ENCODE measurements at places on chromosomes 6 and 20.

GRCh38 chr6:10831609-10832008 is 6.7 kb downstream of the MAK start:
- DNase-seq = no peak

DNA sequence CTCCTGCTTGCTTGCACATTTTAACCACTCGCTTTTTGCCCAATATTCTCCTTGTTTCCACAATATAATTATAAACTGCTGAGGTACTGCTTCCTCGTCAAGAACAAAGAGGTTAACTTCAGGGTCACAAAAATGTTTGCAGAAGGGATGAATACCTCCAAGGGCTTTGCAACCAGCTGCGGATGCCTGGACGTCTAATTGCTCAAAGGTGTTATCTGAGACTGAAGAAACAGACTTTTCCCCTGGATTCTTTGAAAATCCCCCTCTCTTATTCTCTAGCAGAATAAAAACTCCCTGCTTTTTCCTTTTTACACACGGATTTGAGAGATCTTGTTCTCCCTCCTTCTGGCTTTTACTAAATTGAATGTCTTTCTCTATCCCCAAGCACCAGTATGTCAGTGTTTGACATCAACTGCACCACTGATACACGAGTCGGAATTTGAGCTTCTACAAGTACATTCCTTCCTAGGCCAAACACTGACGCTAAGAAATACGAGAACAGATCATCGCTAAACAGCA is 336 bp upstream of the SMPDL3A start:
- DNase-seq = no peak

DNA sequence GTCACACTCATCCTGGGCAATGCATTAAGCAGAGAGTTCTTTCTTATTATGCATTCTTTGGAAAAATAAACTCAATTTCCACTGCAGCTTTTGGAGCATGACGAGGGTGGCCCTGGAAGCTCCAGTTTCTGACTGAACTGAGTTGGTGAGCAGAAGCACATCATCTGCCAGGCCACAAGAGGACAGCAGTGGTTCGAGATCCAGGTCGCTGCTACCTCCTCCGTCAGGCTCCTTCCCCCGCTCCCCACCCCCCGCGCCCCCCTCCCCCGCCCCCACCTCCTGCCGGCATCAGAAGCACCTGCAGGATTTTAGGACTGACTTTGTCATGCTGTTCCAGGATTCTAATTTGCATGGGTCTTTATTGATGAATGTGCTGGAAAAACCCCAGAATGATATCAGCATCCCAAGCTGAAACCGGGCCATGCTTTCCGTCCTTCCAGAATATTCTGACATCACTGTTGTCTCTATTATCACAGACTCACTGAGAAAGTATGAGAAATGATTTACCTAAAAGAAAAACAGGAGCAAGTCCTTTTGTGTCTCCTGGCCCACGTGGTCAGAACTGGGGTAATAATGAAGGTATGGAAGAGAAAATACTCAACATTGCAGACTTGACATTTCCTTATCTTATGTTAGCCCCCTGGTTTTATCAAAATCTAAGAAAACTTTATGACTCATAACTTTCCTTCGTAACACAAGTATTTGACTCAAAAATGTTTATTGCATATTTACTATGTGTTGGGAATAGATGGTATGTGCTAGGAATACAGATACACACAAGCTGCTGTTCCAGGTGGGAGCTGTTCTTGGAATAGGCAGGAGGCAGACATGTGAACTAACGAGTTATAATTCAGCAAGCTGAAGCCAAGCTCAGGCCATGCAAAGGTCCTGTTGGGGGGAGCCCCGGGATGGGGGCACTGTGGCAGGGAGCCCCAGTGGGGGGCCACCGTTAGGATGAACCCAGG is 220.2 kb upstream of the EXOC2 start:
- peak; percentile 15 for DNase-seq

- DNase-seq = no peak
These were observed 146.6 kb downstream of the RNASET2 start for GRCh38 chr6:166809721-166810120.

- DNase-seq = no peak
These were observed 88.7 kb downstream of the SLC23A2 start for GRCh38 chr20:4912380-4913142.

DNA sequence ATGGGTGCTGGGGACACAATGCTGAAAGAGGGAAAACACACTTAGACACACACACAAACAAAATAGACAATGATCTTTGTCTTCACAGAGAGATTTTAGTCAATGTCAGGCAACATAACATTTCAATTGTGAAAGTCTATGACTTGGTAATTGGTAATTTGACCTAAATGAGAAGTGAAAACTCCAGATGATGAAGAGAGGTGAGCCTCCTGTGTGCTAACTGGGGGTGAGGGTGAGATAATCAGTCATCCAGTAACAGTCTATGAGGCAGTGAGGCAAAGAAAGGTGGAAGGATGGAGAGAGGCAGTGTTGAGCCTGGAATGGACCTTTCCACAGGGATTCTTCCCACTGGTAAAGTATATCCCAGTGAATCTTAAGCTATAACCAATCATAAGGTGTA is 744.2 kb downstream of the MAFB start:
- DNase-seq = no peak

DNA sequence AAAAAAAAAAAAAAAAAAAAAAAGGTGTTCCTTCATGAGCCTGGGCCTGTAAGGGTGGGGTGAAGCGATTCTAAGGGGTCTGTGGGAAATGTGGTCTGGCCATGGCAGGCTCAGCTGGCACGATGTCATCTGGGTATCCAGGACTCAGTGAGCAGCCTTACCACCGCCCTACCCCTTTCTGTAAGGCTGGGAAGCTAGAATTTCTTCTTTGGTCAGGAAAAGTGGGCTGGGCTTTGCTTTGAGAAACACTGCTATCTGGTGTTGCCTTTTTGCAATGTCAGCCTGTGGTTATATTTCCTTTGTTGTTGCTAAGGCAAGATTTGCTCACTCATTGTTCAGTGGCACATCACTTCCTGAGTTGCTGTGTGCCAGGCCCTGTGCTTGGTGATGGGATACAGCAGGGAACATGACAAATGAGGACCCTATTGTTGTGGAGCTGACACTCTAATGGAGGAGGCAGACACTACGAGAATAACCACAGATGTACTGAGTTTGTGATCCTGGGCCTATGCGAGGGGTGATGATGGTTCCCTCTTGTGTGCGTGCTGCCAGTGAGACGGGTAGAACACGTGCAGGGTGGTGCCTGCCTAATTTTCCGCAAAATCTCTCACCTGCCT is 45.9 kb upstream of the ZNFX1 start:
- DNase-seq = peak; percentile 88

- no peak for DNase-seq
These were observed 103.0 kb upstream of the MOCS1 start for GRCh38 chr6:40037271-40037670.

DNA sequence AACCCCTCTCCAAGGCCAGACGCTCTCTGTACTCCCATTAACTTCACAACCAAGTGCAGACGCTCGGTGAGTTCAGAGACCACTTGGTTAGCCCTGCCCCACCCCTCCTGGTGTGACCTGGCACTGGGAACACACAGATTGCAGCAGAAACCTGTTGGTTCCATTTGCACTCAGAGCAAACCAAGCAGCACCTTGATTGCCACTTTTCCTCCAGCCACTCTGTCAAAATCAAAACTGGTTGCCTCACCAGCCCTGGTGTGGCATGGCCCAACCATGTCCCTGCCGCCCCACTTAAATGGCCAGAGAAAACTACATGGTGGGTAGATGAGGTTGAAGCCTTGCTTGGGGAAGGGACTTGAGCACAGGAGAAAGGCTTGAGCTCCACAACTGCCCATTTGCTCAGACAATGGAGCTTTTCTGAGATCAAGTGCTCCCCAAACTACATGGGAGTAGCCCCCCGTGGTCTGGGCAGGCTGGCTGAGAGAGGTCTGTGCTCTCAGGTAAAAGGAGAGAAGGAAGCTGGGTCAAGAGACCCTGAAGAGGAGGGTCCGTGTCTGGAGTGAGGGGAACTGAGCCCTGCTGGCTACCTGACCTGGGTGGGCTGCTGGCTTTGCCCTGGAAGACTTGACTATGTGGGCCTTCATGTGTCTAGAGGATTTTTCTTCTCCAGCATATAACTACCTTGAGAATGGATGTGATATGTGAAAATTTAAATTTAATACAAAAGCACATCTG is 43.4 kb downstream of the PLCG1 start:
- DNase-seq = no peak

GRCh38 chr6:107539849-107540464 is 50.0 kb downstream of the SOBP start:
- DNase-seq = no peak

DNA sequence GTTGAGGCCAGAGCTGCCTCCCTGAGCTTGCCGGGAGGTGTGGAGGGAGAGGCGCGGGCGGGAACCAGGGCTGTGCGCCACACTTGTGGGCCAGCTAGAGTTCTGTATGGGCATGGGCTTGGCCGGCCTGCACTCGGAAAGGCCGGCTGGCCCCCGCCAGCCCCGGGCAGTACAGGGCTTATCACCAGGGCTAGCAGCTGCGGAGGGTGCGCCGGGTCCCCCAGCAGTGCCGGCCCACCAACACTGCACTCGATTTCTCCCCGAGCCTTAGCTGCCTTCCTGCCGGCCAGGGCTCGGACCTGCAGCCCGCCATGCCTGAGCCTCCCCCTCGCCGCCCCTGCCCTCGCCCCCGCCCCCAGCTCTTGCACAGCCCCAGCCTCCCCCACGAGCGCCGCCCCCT is 472.7 kb downstream of the TFAP2A start:
- DNase-seq = no peak

DNA sequence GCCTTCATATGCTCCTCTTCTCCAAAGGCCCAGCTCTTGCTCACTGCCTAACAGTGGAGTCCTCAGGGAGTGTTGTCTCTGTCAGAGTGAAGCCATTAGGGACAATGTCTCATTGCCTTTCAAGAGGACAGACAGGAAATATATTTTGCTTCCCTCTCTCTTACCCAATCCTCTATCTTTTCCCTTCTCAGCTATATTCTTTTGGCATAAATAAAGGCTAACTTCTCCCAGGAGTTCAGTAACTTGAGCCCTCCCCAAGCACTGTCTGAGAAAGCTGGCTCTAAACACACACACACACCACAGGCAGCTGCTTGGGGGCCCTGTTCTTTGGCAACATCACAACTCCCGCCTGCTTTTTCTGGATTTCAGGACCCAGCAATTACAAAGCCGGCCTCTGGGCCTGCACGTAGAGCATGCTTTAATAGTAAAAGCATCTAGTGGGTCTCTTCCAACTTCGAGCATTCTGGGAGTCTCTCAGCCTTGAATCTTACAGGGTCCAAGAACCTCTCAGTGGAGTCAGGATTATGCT is 34.7 kb upstream of the LAMA4 start:
- no peak for DNase-seq

- DNase-seq = no peak
These were observed 5.4 kb downstream of the DPPA5 start for GRCh38 chr6:73348550-73349204.

DNA sequence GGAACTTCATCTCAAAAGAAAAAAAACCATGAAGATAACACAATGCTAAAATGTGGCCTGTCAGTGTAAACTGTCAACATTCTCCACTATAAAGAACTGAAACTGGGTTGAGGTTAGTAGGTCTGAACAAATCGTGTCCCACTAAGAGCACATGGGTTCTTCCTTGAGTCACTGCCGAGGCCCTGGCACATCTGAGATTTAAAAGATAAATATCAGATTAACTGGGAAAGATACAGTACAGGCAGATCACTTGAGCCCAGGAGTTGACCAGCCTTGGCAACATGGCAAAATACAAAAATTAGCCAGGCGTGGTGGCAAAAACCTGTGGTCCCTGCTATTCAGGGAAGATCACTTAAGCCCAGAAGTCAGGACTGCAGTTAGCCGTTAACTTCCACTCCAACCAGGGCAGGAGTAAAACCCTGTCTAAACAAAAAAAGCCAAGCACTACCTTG is 5.6 kb downstream of the EEF1A1 start:
- DNase-seq = peak; percentile 62

DNA sequence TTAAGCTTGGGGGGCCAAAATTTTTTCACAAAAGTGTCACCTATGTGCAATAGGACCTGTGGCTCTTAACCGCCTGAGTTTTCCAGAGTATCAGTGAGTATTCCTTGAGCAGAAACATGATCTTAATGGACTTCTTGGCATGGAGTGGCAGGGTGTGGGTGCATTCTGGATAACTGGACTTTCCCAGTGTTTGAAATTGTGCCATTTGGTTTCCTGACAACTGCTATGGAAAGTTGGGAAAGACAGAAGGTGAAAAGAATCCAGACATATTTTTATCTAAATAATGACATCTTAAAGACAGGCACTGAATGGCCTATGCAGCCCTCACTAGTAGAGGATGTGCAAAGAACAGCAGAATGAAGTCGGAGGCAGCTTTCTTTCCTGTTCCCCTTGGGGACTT is 34.3 kb upstream of the ADTRP start:
- no peak for DNase-seq

GRCh38 chr6:36350082-36350481 is 13.4 kb upstream of the BNIP5 start:
- DNase-seq = no peak

All from MM.1S (cell line).